ENCODE measurements at places on chromosomes 12 and 14.
A peak's percentile ranks its signal among the peaks of the same experiment; 100 is the strongest.

GRCh38 chr12:24742378-24742777 lies 206.5 kb downstream of the BCAT1 start:
- ATAC-seq = peak; percentile 22

DNA sequence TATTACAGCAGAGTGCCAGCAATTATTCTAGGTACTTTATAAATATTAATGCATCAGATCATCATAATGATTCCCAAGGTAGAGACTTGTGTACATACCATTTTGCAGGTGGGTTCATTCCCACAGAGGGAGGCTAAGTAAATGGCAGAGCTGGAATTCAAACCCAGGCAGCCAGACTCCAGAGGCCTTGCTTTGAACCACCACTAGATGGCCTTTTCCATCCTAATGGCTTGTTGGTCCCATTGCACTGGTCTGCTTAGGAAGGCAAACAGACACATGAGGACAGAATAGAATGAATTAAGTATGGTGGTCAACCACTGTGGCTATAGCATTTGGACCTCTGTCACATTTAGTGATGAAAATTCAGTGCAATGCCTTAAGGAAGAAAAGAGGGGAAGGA lies 158.7 kb downstream of the METTL25 start:
- ATAC-seq = peak; percentile 32

DNA sequence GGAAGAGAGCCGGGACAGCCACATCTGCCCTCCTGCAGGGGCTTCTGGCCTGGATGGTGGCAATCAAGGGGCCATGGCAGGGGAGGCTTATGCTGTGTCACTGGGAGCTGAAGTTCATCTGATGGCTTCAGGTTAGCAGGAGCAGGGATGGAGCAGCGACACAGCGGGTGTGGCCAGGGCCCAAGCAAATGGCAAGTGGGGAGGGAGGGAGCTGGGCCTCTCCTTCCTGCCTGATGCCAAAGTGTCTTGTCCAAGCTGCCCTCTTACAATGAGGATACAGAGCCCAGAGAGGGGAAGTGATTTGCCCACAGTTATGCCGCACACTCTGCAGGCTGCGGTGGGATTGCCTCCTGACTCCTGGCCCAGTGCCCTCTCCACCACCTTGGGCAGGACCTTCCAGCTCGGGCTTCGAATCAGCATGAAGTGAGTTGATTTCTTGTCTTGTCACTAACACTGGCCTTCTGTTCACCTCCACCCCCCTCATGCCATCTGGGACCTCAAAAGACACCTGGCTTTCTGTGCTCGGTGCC lies 51.3 kb downstream of the IQSEC3 start:
- no peak for ATAC-seq

DNA sequence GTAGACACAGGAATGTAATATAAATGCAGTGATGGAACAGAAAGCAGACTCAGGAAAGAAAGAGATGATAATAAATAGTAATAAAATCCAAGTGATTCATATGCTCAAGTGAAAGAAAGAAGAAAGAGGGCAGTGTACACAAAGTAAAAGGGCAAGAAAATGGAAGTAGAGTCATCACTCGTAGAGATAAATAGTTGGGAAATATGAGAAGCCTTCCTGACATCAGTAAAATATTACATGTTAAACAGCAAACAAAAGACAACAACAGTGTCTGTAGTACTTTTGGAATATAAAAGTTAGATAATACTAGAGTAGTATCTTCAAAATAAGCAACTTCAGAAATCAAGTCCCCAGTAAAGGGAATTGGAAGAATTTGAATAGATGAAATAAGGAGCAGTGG lies 412.3 kb downstream of the RAD51B start:
- ATAC-seq = no peak

DNA sequence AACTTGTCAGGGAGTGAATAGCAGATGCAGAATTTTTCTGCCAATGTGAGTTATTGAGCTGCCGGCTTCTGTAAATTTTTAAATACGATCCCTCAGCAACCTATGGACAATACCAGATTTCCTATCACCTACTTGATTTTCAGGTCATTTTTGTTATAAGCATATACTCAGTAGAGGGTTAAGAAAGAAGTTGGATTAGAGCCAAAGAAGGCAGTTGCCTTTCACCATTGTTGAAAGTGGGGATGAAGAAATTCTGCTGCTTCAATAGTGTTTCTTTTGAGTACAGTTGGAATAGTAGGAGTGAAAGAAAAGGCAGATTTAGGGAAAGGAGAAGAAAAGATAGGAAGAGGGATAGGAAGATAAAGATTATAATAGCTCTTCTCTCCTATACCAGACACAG lies 197.1 kb downstream of the ATP23 start:
- ATAC-seq = no peak

DNA sequence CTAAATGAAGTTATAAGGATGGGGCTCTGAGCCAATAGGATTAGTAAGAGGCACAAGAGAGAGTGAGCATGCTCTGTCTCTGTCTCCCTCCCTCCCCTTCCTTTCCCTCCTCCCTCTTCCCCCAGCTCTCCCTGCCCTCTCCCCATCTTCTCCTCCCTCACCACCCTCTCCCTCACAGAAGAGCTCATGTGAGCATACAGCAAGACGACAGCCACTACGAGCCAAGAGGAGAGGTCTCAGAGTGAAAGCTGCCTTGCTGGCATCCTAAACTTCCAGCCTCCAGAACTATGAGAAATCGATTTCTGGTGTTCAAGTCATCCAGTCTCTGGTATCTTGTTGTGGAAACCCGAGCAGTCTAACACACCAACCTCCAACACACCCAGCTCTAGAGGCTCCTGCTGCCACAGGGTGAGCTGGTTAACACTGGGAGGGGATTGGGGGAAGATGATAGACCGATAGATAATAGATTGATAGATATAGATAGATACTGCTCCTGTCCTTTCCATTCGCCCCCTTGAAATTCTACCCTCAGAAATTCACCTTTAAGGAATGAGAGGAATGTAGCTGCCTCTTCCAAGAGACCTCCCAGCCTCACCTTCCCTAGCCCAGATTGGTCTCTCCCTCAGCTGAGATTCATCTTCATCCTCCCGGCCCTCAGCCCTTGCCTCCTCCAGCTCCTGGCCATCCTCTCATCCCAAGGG lies 25.8 kb upstream of the ACTN1 start:
- no peak for ATAC-seq

- ATAC-seq = no peak
Observed at GRCh38 chr12:57261428-57261865, 10.5 kb upstream of the STAC3 start.

GRCh38 chr14:103319422-103319821 lies 14.6 kb upstream of the EIF5 start:
- no peak for ATAC-seq

DNA sequence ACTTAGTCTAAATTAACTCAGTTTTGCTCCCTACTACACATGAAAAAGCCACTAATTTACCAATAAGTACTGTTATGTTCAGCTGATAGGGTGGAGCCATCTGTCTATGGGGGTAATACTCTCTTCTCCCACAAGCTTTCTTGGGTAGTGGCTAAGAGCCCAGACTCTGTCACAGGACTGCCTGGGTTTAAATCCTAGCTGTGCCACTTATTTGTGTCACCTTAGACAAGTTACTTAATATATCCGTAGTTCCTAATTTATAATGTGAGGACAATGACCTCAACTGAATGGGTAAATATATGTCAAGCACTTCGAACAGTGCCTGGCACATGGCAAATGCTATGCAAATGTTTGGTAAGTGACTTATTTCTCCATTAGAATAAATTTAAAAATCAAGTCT lies 185.6 kb downstream of the DACT1 start:
- ATAC-seq = no peak

DNA sequence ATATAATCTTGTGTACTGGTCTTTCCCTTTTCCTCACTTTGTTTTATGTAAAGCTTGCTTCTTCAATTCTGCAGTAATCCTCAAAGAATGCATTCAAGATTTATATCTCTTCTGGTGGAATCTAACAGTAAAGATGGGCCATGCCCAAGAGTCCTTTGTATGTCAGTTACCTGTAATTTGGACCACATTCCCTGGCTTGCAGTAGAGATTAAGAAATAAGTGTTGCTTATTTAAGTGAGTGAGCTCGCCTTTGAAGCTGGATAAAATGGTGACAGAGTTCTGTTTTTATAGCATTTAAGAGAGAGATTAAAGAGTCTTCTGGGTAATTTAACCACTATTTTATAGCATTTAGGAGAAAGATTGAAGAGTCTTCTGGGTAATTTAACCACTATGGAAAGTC lies 262.1 kb upstream of the ATP2B1 start:
- no peak for ATAC-seq

GRCh38 chr12:127810041-127810440 lies 456.9 kb upstream of the TMEM132C start:
- peak; percentile 54 for ATAC-seq

DNA sequence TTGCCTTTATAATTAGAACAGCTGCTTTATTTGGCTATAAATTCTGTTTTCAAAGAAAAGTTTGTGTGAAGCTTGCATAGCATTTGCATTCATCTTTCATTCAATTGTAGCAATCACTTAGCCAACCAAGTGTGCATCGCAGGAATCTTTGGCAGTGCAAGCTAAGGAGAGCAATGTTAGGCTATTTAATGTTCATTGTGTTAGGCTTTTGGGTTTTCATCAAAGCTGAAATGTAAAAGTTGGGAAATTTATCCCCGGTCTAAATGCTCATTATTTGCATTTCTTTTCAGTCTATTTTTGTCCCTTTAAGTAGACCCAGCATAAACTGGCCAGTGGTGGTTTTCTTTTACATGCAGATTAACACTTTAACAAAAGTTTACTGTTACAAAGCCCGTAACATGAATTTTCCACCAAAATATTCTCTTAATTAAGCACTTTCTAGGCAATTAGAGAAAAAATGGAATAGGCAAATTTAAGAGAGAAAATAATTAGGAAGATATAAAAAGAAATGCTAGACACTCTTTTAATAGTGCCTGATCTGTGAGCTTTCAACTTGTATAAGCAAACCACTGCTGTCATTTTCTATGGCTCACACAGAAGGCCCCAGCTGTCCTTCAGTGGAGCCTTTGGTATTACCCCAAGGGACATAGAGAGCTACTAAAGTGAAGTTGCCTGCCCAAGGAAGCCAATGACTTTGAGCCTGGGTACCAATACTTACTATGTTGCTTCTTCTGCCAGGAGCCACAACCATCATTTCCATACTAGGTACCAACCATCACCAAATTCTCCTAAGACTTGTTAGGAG lies 898.9 kb upstream of the SEL1L start:
- no peak for ATAC-seq

DNA sequence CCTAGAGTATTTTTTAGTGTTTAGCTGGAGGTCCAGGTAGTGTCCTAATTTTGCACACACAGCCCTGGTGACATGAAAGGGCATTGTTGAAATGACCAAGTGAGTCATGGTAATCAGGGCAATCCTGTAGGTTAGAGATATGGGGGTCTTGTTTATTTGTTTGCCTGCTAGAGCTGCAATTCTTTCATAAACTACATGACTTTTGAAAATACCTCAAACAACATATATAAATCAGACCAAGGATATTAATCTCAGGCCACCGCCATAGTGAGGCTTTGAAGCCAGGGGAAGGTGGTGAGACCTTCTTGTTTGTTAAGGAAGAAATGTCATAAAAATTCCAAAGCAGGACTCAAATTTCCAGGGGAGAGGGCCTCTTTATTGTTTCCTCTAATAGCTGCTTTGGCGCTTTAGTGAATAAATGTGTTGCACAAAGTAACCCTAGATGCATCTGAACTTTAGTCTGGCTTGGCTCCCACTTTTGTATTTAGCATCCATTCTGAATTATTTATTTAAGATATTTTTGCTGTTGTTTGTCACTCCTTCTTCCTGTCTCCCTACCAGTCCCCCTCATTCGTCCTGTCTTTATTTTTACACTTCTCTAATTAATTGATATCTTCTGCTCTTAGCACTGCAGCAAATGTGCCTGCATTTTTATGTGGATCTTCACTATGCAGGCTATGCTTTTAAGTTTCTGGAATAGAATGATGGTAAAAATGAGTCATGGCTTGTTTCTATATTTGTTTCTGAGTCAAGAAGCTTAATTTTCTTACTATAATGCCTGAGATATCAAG lies 430.3 kb downstream of the RAD51B start:
- no peak for ATAC-seq

DNA sequence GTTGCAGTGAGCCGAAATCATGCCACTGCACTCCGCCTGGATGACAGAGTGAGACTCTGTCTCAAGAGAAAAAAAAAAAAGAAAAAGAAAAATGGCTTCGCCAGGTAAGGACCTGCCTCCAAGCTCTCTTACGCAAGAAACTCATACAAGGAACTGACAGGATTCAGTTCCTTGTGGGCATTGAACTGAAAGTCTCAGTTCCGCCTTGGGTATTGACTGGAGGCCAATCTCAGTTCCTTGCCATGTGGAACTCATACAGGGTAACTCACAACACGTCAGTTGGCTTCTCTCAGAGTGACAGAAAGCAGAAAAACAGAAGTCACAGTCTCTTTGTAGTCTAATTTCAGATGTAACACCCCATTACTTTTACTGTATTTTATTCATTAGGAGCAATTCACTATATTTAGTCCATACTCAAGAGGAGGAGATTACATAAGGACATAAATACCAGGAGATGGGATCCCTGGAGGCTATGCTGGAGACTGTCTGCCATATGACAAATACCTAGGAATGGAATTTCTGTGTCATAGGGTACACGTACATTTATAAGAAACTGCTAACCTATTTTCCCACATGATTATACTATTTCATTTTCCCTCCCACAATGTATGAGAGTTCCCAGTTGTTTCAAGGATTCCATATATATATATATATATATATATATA lies 11.4 kb upstream of the NOPCHAP1 start:
- ATAC-seq = peak; percentile 96

GRCh38 chr14:78157494-78158437 lies 12.4 kb upstream of the NRXN3 start:
- ATAC-seq = no peak

DNA sequence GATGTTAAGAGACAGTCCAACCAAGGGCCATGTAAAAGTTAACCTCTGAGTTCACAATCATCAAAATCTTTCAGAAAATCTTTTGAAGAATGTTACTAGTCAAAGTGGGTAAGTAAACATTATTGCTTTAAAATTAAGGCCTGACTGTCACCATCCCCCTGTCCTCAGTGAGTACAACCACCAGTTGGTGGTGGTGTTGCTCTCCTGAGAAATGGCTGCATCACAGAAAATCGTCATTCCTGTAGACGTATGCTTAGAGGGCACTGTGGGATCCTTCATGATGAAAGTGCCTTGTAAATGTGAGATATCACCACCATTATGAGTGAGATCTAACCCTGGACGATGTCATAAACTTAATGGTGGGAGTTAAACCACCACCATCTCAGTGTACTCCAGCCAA lies 451.2 kb downstream of the RPS29 start:
- no peak for ATAC-seq

DNA sequence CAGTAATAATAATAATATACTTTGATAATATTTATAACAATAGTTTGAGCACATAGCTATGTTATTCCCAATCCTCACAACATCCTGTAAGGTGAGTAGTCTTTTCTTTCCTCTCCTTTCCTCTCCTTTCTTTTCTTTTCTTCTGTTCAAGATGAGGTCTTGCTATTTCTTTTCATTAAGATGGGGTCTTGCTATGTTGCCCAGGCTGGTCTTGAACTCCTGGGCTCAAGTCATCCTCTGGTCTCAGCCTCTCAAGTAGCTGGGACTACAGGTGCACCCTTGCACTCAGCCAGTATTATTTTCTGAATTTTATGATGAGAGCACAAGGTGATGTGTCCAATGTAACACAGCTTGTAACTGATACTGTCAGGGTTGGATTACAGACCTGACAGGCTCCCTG lies 134.6 kb downstream of the OTOGL start:
- ATAC-seq = no peak
